ENCODE measurements at places on chromosomes 16 and 17. TPM values are rescaled to one million over a fixed set of nuclear protein-coding genes. Genes with fewer than 3 reads are reported as not detected.

Gene CFAP52
- not detected for total RNA-seq

DNA sequence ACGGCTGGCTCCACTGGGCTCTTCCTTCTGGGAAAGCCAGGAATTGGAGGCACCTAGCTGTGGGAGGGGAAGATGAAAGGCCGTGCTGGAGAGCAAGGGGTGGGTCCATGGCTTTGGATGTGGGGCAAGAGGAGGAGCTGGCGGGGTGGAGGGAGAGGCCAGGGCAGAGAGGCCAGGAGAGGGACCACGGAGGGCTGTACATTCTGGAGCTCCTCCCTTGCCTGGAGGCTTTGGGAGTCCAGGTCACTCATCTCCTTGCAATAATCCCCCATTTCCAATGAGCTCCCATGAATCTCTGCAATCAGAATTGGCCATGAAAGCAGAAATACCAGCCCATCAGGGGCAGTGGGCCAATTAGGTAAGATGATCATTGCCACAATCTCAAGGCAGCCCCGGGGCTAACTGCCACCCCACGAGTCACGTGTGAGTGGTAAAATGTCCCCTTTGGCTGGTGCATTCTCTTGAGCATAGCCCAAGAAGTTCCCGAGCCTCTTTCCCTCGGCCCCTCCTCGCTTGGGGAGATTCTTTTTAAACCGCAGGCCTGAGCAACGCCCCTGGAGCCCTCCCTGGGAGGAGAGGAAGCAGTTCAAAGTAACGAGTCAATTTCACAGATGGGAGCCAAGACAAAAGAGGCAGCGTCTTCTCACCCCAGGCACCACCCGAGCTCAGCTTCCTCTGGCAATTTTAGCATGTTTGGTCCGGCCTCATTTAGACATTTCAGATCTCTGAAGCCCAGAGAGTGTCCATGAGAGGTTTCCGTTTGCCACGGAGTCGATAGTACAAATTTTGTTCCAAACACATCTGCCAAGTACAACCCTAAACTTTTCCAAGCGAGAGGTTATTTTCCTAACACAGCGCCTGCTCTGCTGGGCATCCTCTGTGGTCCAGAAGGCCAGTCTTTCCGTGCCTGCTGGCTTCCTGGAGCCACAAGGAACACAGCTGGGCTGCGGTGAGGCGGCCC is 13.4 kb downstream of the RTN4RL1 start:
- peak; percentile 77 for DNase-seq

DNA sequence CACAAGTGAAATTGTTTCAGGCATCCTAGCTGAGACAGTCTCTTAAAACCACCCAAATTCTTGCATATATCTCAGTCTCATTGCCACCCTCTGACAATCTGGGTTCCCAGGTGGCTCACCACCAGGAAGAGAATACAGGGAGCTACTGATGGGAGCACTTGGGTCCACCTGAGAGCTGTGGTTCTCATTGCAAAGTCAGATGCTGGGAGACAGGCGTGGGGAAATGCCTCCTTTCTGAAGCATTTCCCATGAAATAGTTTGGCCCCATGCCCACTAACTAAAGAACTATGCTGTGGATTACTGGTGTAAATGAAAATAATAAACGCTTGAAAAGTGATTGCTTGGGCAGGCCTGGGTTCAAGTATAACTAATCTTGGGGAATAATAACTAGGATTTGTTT is 70.3 kb downstream of the CMC2 start:
- DNase-seq, result peak; percentile 17

DNA sequence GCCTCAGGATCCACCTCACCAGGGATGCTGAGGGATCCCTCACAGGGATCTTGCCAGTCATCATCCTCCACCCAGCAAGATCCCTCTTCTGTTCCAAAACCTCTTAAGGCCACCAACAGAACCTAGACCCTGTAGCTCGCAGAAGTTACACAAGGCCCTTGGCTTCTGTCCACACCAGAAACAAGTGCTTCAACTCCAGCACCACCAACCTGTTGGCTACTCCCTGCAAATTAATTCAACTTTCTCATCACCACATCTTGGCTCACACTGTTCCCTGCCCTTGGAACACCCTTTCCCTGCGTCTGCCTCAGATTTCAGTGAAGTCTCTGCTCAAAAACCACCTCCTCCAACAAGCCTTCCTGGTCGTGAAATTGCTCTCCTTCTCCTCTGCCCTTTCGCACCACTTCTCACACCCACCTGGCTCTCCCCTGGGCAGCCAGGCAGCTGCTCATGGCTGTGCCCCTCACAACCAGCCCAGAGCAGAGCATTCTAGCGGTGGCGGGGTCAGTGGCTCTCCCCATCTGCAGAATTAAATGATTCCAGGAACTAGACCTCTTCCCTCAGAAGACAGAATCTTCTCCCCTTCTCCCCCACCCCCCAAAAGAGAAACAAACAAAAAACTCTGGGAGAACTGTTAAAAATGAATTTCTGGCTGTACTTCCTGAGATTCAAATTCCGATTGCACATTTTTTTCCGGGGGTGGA is 1.8 kb downstream of the PLLP start:
- DNase-seq, result no peak

Gene ASGR2
- total RNA-seq, result 0.04 TPM

Gene KRT31
- 3.3 TPM for total RNA-seq

GRCh38 chr17:74453665-74454196 is 12.7 kb upstream of the CD300A start:
- DNase-seq, result no peak

Gene SLC5A10
- total RNA-seq, result not detected

DNA sequence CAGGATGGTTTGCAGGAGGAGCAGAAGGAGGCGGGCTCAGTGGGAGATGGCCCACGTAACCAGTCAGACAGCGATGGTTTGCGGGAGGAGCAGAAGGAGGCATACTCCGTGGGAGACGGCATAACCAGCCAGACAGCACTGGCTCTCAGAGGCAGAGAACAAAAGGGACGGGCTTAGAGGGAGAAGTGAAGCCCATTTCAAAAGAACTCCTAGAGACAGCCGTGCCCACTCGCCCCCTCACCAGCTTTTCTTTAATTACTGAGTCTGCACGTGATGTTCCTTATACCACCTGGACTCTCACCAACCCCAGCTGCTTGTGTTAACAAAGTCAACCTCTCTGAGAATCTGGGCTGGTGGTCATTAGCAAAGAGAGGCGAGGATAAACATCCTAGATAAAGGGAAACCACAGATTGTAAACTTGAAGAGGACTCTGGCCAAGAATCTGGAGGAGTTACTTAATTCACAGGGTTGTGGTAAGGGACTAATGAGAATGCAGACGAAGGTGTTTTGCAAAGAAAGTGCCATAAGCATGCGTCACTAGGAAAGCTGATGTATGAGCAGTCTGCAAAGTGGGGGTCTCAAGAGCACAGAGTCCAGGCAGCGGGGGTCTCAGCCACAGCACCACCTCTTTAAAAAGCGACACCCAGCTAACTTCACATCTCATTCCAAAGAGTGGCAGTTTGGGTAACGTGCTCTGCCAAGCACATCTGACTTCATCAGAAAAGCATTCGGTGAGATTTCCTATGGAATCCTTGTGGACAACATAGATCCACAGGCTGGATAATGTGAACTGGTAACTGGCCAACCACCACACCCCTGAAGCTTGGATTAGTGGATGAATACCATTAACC is 51.7 kb downstream of the NXN start:
- peak; percentile 90 for DNase-seq

Gene PRSS33
- not detected for total RNA-seq

DNA sequence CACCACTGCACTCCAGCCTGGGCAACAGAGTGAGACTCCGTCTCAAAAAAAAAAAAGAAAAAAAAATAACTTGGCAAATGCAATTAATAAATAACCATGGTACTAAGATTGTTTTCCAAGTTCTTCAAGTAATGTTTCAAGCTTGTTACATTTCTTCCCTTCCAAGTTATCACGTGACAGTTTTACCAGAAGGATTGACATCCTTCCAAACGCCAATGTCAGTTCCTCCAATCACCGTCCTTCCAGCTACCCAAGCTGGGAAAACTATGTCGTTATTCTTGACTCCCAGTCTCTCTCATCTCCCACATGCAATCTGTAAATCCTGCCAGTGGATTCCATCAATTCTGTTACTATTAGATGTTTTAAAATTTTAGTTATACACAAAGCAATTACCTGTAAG is 3.9 kb upstream of the PHAF1 start:
- peak; percentile 84 for DNase-seq

GRCh38 chr16:58589326-58589905 is 40.2 kb downstream of the CNOT1 start:
- DNase-seq, result no peak

GRCh38 chr17:33972763-33973162 is 282.3 kb upstream of the CCL2 start:
- no peak for DNase-seq

DNA sequence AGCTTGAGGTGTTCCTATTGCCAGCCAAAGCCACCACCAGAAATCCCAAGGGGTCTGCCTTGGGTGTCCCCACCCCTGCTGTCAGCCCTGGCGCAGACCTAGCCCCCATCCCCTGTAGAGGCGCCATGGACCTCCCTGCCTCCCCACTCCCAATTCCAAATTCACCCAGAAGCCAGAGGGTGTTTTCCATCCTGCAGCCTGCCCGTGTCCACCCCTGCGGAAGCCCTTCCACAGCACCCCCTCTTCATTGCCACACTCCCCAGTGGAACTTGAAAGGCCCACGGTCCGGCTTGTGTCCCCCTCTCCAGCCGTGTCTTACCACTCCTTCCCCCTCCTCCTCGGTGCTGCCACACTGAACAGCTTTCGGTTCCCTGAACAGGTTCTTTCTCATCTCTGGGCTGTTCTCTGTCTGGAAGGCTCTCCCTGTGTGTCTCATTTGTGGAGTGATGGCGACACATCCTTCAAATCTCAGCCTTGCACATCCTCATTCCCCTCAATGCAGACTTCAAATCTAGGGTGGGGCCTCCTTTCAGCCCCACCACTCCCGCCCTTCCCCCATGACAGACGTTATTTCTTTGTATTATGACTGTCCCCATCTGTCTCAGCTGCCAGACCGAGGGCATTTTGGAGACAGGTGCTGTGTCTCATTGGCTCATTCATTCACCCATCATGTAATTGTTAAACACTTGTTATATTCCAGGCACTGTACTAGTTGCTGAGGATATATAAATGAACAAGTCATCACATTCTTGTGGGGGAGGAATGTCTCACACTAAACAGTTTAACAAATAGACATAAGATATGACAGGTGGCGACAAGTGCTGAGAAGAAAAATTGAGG is 36.3 kb downstream of the ADGRG5 start:
- peak; percentile 22 for DNase-seq

DNA sequence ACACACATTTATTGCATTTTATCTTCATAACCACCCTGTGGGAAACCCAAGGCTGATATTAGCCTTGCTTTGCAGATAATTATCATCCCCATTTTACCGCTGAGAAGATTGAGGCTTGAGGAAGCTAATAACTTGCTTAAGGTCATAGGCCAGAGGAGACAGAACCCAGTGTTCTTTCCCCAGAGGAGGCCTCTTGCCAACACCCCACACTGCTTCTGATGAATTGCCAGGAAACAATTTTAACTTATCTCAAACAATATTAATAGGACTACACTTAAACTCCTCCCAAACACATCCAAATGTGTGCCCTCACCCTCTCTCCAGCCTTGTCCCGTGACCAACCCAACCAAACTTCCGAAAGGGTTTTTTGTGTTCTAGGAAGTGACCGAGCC is 2.1 kb upstream of the SPG7 start:
- DNase-seq, result no peak

DNA sequence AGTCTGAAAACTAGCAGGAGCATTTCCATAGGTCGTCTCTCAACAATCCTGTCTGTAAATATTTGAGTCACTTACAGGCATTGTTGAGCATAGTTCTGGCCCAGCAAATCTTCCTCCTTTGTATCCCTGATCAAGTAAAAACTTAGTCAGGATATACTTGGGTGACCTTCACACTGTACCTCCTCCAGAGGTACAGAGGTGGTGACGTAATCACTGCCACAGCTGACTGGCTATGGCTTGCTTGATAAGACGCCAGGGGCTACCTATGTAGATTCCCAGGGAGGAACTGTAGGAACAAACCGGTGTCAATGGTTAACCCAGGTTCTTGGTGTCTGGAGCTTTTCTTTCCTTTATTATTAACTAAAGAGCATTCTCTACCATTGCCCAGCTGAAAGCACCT is at the start of gene KCNJ16:
TSS of gene KCNJ16 (plus strand) at position 270 of the 400 bp plus-strand sequence. CDS start 56,863 bp downstream, outside the sequence.
- no peak for DNase-seq

GRCh38 chr17:2610195-2611175 is 17.0 kb downstream of the PAFAH1B1 start:
- no peak for DNase-seq

DNA sequence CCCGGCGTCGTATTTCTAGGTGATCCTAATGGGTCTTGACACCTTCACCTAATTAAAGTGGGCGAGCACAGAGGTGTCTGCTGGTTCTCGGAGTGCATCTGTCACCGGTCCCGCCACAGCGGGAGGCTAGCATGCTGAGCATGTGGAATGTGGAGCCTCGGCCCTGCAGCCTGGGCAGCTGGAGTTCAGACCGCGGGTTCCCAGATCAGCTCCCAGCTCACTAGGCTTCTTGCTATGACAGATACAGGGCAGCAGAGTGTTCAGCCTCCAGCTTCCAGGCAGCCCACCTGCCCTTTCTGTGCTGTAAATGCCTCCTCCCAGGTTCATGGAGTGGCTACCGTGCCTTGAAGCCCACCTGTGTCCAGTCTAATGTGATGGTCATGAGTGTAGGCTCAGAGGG is 166.7 kb downstream of the CPPED1 start:
- DNase-seq, result no peak

Gene SHISA6
- total RNA-seq, result 3.2 TPM

GRCh38 chr16:53091466-53092211 is 36.8 kb downstream of the CHD9 start:
- peak; percentile 97 for DNase-seq

- DNase-seq, result no peak
Observed at GRCh38 chr17:67439269-67439668, 62.2 kb downstream of the PITPNC1 start.

Gene WFDC1
- total RNA-seq, result 2.6 TPM

DNA sequence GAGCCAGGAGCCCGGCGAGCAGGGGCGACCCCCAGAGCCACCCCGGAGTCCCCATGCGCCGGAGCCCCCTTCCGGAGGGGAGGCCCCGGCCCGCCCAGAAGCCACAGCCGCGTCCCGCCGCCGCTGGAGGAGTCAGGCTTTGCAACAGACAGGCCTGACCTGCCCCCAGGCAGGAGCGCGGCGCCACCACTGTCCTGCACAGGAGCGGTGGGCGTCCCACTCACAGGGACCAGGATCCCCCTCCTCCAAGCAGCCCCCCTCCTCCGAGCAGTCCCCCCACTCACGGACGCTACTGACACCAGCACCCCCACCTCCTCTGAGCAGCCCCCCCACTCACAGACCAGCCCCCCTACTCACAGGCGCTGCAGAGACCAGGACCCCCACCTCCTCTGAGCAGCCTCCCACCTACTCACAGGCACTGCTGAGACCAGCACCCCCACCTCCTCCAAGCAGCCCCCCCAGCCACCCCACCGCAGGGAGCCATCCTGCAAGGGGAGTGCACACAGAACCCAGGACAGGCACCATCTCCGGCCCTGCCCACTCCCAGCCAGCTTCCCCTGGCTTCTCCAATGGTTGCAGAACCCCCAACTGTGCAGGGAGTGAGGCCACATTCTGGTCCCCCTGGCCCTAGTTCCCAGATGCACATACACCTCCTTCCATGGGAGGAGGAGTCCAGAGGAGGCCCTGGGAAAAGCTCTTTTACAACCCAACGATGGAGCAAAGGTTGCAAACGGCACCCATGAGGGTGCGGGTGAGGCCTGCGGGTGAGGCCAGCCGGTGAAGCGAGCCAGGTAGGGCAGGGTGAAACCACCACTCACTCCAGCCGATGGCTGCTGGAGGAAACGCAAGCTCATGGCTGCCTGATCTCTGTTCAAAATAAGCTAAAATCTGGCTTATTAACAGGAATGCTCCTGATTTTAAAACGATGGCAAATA is 69.9 kb downstream of the ABR start:
- DNase-seq, result no peak

All from muscle of leg (tissue), 16 donors.